Stomach (tissue), 19 donors: ENCODE measurements at places on chromosomes 6 and 20. TPM values are rescaled to one million over a fixed set of nuclear protein-coding genes. Genes with fewer than 3 reads are reported as not detected.
A peak's percentile ranks its signal among the peaks of the same experiment; 100 is the strongest.

STX11 gene
- total RNA-seq, result 2.2 TPM

FAM83B gene
- 9.3 TPM for total RNA-seq

KCNS1 gene
- not detected for total RNA-seq

LGSN gene
- total RNA-seq, result not detected

KCNK5 gene
- total RNA-seq, result 19.6 TPM

MOXD1 gene
- 2.3 TPM for total RNA-seq

GPSM3 gene
- not detected for total RNA-seq

FAM217A gene
- total RNA-seq, result not detected

DUSP15 gene
- not detected for total RNA-seq

SPEF1 gene
- total RNA-seq, result not detected

- peak; percentile 70 for DNase-seq
Observed at GRCh38 chr6:169864148-169865020, 113.0 kb downstream of the ERMARD start.

- no peak for DNase-seq
Observed at GRCh38 chr6:129875610-129876520, 14.8 kb upstream of the TMEM244 start.

DNA sequence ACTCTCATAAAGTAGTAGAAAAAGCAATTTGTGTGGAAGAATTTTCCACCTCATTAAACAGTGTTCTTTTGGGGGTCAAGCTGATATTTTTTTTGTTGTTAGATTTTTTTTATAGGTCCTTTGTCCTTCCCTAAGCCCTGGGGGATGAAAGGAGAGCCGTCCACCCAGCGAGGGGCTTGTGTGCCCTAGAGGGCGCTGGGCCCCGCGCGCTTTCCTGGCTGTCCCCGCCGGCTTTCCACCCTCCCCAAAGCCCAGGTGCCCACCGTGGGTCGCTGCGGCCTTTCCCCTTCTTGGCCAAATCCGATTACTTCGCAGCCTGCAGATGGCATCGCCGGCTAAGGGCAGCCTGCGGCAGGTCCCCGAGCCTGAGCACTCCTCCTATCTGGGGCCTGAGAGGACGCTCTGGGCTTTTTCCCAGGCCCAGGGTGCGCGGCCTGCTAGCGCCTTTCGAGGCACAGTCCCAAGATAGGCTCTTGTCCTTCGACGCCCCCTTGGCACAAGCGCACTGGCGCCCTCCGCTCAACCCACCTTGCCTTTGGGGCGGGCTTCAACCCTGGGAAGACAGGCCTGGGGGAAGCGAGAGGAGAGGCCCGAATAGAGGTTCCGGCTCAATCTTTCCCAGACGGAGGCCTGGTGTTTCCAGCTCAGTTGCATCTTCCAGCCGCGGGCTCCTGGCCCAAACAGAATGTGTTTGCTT is 33.6 kb downstream of the TFAP2A start:
- DNase-seq, result no peak

- no peak for DNase-seq
Observed at GRCh38 chr6:157196391-157196790, 126.9 kb downstream of the TMEM242 start.

DNA sequence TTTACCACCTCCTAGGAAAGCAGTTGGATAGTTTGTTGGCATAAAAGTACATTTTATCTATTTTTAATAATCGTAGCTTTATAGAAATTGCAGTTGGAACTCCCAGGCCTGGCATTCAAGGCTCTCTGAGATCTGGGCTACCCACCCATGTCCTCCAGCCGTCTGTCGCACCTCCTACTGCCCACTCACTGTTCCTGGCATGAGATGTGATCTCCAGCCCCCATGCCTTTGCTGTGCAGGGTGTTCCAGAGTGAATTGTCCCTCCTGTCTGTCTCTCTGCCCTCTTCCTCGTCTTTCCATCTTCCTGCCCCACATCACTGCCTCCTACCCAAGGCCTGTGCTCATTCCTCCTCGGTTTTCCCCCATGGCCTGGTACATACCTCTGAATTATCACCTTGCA is 50.7 kb downstream of the PTPN1 start:
- no peak for DNase-seq

DNA sequence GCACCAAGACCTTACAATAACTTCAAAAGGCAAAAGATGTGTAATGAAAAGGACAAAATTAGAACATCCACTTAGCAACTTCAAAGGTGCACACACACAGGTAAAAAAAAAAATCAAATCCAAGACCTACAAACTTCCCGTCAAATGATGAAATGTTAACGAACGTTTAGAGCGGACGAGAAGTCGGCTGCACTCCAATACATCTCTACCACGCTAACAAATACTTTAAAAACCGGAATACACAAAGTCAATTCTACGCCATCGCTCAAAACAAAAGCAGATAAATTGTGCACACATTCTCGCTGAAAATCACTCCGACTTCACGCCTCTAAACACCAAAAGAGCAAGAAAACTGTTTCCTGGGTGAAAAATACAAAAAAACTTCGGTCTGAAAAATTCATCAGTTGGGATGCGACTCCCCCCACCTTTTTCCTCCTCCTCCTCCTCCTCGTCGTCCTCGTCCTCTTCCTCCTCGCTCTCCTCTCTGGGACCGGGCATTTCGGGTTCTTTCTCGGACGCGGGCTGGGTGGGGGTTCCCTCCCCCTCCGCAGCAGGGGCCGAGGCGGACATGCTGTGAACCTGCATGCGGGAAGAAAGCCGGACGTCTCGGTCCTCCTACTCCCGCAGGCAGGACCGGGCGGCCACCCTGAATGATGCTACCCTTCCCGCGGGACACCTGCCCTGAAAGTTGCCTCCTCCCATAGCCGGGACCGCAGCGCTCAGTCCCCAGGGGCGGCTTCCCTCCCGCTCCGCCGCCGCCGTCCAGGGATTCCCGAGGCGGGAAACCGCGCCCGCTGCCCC is 712 bp downstream of the DEK start:
- DNase-seq, result no peak

GRCh38 chr6:137427656-137428290 is 66.4 kb downstream of the OLIG3 start:
- no peak for DNase-seq

DNA sequence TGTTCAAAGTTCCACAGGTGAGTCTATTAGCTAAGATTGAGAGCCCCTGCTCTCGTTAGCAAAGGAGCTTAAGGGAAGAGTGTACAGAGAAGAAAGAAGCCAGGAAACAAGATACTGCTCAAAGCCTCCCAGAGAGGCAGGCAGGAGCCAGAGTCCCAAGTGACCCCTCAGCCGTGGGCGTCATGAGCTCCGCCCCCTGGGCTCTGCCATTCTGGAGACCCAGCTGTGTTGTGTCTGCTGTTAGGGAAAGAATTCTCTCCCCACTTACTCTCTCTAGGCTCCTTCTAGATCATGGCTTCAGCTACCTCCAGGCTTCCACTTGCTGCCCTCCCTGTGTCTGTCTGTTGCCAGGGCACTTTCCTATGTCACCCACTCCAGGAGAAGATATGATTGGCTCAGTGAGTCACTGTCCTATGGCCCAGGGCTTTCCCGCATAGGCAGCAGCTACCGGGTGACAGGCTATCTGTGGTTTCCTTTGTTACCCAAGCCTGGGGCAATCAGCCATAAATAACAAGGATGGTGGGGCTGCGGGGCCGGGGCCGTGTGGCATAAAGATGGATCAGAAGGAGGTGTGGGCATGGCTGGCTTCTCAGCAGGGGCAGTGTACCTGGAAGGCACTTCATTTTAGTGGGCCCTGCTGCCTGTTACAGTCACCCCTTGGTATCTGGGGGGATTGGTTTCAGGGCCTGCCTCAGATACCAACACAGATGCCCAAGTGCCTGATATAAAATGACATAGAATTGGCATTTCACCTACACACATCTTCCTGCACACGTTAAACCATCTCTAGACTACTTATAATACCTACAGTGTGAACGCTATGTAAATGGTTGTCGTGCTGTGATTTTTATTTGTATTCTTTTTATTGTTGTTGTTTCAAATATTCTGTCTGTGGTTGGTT is 118.9 kb downstream of the ARMC2 start:
- peak; percentile 41 for DNase-seq

DNA sequence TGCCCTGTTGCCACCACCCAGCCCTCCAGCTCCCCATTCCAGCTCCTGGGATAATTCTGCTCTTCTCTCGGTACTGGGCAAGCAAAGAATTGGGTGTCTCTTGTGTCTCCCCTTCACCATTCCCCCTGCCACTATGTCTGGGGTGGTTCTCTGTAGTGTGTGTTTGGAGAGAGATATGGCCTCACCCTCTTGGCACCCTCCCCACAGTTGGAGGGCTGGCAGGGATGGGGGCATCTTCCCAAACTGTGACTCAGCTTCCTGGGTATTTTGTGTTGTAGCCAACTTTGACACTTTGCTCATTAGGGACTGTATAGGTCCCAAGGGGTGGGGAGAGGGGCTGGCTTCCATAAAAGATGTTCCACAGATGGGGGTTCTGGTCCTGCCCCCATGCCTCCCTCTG is 1.7 kb downstream of the TNXB start:
- DNase-seq, result no peak

DNA sequence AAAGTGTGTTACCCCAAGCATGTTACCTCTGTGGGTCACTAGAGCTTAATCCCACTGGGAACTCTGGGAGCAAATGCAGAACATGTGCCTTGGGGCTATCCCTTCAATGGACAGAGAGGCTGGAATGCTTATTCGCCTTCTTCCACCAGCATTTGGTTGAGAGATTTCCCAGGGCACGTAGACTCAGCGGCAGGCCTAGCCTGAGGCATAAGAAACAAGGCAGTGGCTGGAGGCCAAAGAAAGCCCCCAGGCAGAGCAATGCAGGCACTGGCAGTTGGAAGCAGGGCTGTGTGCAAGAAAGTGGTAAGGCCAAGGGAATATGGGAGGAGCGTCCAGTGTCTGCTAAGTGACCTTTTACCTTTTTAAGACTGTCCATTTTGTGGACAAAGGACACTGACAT is 114.0 kb upstream of the FLRT3 start:
- no peak for DNase-seq

DNA sequence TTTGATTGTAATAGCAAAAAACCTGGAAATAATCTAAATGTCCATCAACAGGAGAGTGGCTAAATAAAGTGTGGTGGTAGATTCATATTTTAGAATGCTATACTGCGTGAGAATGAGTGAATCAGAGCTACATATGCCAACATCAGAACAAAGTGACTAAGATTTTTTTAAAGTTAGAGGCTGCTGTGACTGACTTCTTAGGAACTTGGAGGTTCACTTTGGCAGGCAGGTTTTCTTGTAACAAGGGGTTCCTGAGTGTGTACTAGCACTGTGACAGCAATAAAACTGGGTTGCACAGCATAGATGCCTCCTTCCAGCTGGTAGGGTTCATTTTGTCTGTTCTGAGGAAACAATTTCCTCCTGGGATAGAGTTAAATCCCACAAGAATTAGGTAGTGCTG is 75.3 kb upstream of the ENPP5 start:
- no peak for DNase-seq

DNA sequence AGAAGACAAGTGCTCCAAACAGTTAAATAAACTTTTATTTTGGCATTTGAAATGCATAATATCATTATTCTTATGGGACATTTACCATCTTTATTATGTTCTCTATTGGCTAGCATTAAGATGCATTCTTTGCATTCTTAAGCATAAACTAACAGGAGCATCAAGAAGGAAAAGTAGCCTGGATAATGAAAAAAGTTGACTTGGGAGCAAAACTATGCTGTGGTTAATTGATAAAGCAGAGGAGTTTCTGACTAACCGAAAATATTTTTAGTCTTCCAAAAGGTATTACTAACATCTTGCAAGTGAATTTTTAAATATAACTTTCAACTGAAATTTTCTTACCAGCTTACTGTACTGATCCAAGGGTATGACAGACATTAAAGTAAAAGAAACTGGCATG is 140.3 kb downstream of the FLRT3 start:
- DNase-seq, result no peak

DNA sequence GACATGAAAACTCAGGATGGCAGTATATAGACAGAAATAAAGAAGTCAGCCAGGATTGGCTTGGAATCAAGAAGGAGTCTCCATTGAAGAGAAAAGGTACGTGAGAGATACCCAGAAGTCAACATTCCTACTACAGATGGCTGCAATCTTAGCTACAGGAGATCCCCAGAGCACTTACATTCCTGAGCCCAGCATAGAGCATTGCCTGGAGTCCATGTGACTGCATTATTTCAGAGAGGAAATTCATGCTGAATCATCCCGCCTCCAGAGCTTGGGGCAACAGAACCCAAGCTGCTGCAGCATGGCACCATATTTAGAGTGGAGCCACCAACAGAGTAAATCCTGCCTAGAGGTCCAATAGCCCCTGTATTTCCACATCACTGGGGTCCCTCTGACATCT is 125.0 kb upstream of the GRIK2 start:
- DNase-seq, result no peak

- DNase-seq, result peak; percentile 31
Observed at GRCh38 chr6:33856655-33857054, 52.9 kb upstream of the MLN start.

- DNase-seq, result peak; percentile 1
Observed at GRCh38 chr6:34515473-34516387, 40.4 kb downstream of the SPDEF start.

- no peak for DNase-seq
Observed at GRCh38 chr6:15363164-15363522, 117.3 kb downstream of the JARID2 start.

DNA sequence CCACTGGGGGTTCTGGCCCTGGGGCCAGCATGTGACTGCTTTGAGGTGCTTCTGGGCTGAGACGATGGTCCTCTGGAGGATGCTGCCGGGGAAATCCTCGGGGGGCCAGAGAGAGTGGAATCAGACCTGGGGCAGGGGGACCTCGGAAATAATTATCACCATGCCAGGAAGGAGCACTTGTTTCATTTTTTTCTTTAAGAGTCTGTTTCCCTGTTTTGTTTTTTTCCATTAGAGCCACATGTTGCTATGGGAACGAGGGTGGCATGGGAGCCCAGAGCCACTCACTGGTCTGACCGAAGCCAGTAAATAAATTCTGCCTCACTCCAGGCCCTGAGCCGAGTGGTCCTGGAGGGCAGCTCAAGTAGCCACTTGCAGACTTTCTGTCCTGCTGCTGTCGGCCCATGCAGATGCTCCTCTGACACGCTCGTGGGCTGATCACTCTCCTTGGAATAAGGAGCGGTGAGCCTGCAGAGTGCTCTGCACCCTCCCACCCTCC is 365.1 kb downstream of the ZFAND3 start:
- DNase-seq, result peak; percentile 27

DNA sequence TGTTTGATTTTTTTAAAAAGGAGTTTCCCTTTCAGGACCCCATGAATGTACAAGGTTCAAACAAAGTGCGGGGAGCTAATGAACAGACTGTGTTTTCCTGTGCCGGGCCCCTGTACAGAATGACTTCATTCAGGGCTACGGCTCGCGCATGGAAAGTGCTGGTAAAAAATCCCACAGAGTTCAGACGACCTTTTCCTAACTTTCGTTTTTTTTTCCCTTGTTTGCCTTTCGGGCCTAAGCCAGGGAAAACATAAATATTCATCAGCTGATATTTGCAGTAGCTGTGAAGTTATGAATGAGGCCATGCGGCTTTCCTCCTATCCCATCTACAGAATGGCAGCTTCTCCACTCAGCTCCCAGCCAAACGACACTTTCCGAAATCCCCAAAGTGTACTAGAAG is 74.0 kb downstream of the HAO1 start:
- DNase-seq, result no peak

GRCh38 chr6:63529498-63529897 is 42.8 kb upstream of the LOC128125822 start:
- DNase-seq, result no peak

GRCh38 chr20:37955511-37955910 is 52.6 kb downstream of the VSTM2L start:
- no peak for DNase-seq
